Fibroblast of villous mesenchyme (primary cell): ENCODE measurements at places on chromosomes 16 and 17. TPM values are rescaled to one million over a fixed set of nuclear protein-coding genes. Genes with fewer than 3 reads are reported as not detected.
A peak's percentile ranks its signal among the peaks of the same experiment; 100 is the strongest.

- DNase-seq, result no peak
Observed at GRCh38 chr17:55577687-55578086, 66.4 kb upstream of the SMIM36 start.

GRCh38 chr16:51431517-51432241 is 280.6 kb upstream of the SALL1 start:
- peak; percentile 91 for DNase-seq

GRCh38 chr16:27779641-27780164 is 229.8 kb downstream of the KATNIP start:
- DNase-seq, result peak; percentile 33

The SHCBP1 gene
- total RNA-seq, result 15.8 and 31.5 TPM in 2 replicates

The KIF18B gene
- 3.9 and 5.2 TPM in 2 replicates for total RNA-seq

The CAPNS2 gene
- total RNA-seq, result 1.3 and 2.6 TPM in 2 replicates
